ENCODE measurements at places on chromosomes 12 and 14. TPM values are rescaled to one million over a fixed set of nuclear protein-coding genes. Genes with fewer than 3 reads are reported as not detected.
A peak's percentile ranks its signal among the peaks of the same experiment; 100 is the strongest.

Gene HOXC12
- not detected for total RNA-seq

Gene ALG10B
- total RNA-seq, result 11.2 TPM

Gene PTHLH
- 1.3 TPM for total RNA-seq

Gene HOTAIR
- total RNA-seq, result not detected

Gene KRT85
- not detected for total RNA-seq

Gene BMAL2
- 68.2 TPM for total RNA-seq

Gene CDK2
- 76.4 TPM for total RNA-seq

DNA sequence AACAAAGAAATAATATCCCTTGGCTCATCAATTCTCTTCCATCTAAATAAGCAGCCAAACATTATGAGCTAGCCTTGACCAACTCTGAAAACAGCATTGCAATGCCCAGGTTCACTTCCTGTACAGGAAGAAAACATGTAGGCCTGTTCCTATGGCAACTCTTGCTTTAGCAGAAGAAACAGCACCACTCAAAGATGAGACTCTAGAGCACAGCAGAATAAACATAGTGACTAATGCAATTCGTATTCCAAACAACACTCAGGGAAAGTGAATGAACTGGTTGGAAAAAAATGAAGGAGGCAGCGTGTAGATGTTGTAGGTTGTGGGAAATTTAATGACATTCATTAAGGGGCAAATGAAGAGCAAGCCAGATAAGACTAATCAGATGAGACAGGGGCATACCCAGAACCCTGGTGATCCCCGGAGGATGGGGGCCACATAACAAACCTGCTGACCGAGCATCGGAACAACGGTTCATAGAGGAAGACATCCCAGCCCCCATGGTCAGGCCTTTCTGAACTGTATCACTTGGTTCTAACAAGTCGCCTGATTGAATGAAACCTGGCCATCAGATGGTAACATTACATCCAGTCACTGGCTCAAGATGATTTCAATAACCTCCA, 9.0 kb downstream of the ARHGDIB start:
- peak; percentile 47 for DNase-seq

DNA sequence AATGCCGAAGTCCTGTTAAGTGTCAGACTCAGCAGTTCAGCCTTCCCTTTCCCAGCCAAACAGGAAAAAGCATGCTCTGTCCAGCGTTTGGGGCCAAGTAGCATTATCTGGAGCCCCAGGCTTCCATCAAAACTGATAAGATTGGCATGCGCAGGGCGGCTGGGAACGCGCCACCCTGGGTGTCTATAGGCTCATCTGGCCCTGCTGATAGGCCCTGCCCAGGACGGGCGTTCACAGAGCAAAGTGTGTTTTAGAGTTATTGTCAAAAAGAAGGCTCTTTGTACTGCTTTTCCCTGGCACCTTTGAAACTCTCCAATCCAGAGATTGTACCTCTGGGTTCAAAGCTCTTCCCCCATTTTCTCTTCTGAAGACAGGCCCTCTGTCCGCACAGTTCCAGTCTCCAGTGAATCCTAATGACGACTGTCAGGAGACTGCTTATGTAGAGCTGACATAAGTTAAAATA, at the start of gene ART4:
Gene ART4 (minus strand): TSS at position 102 of the 463 bp plus-strand sequence. CDS start 413 bp downstream, outside the sequence.
- DNase-seq, result no peak

- DNase-seq, result no peak
Measured at GRCh38 chr12:131833896-131834641, 5.9 kb downstream of the MMP17 start.

DNA sequence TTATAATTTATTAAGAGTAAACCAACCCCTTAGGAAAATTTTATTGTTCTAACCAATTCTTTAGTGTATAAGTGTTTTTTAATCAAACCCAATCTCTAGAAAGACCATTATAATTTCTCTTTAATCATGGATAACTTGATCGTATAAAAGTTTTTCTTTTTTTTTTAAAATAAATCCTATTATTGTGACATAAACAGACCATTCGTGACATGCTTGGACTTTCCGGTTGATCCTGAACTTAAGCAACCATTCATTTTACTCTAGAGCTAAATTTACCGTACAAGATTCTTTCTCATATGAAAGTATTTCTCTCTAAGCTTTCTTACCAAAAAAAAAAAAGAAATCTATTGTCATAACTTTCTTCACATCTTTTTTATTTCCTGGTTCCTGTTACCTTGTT, 32.6 kb upstream of the SLC38A4 start:
- DNase-seq, result no peak

GRCh38 chr14:73168274-73168673, 32.0 kb downstream of the PSEN1 start:
- DNase-seq, result no peak

GRCh38 chr12:27790179-27790578, 10.1 kb upstream of the MANSC4 start:
- DNase-seq, result no peak

DNA sequence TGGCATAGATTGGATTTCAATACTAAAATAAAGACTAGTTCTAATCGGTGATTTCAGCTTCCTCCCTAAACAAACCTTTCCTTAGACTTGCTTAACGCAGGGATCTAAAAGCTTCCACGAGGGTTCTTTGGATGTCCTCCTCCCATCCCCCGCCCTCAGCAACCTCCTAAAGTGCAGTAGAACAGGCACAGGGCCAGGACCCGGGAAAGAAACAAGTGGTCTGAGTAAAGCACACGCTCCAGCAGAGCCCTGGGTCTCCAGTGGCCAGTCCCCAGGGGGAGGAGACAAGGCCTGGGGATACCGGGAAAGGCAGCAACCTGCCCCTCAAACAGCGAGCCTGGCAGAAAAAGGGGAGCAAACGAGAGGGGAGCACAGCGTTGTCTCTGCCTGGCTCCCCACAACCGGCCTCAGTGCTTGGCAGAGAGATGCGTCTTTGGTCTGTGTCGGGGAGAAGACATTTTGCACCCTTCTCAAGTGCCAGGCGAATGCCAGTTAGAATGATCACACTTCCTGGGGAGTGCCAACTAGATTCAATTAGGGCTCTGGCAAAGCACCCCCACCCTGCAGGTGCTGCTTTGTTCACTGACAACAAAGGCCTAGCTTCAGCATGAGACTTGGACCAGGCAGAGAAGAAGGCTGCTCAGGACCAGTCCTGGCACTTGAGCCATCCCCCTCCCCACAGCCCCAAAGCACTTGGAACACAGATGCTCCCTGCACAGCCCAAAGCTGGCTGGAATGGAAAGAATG, 17.1 kb upstream of the SLC6A12 start:
- no peak for DNase-seq

DNA sequence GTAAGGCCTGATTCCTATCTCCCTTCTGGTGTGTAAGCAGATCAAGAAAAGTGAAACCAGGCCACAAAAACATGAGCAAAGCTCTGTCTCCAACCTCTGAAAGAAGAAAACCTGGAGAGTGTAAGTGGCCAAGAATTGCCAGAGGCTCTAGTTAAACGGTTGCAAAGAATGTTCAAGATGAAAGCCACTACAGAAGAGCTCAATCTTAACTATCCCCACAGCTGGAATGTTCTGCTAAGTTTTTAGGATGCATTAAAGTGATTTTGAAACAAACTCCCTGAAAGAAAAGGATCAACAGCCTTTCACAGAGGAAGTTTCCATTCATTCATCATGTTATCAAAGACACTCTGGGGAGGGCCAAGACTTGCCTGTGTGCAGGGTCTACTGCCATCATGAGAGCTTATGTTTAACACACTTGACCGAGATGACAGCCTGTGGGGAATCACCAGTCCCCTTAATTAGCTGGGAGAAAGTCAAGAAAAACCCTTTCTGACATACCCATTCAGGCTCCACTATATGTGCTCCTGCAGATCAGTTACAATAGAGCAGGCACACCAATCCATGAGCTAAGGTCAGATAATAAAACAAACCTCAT, 128.0 kb upstream of the OVCH1 start:
- no peak for DNase-seq

DNA sequence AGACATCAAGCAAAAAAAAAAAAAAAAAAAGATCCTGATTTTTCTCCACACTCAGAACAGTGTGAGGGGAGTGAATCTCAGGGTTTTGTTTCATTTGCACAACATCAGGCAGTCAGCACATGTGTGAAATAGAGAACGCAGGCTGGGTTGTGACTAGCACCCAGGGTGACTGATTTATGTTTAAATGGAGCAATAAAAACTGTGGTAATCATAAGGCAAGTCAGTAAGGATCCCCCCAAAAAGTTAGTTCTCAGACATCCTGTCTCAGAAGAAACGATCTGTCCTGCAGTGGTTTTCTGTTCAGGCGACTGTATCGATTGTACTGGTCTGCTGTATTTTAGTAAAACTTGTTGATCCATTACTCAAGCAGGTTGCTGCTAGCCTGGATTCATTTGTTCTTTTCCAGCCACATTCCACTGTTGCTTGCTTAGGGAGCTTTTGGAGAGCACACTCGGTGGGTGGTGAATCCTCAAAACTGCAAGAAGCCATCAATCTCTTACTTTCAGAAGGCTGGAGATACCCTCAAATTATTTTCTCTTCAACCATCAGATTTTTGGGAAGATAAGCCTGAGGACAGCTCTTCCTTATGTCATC, 107.1 kb downstream of the DACT1 start:
- DNase-seq, result no peak

All from Calu3 (cell line).